PC-3 (cell line): ENCODE measurements at places on chromosomes 12 and 14. TPM values are rescaled to one million over a fixed set of nuclear protein-coding genes. Genes with fewer than 3 reads are reported as not detected.

DNA sequence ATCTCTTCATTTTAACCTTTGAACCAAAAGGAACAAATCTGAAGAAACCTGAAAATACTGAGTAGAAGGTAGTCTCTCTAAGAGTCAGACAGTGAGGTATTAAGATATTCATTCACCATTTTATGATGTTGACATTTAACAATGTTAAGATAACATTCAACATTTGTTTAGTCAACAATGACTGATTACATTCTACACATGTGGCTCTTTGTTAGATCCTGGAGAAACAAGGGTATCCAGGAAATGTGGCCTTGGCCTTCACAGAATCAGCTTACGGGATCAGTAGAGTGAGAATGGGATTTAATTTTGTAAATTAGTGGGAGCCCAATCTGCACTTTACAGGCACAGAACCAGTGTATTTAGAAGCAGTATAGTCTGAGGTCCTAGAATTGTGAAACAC lies 355.5 kb downstream of the KCNH5 start:
- DNase-seq, result peak; percentile 57

PLA2G1B gene
- not detected in 2 replicates for total RNA-seq

GRCh38 chr14:104157016-104157928 lies 18.9 kb downstream of the KIF26A start:
- no peak for DNase-seq

GRCh38 chr12:97639702-97640101 lies 177.1 kb downstream of the RMST start:
- DNase-seq, result peak; percentile 34

DNA sequence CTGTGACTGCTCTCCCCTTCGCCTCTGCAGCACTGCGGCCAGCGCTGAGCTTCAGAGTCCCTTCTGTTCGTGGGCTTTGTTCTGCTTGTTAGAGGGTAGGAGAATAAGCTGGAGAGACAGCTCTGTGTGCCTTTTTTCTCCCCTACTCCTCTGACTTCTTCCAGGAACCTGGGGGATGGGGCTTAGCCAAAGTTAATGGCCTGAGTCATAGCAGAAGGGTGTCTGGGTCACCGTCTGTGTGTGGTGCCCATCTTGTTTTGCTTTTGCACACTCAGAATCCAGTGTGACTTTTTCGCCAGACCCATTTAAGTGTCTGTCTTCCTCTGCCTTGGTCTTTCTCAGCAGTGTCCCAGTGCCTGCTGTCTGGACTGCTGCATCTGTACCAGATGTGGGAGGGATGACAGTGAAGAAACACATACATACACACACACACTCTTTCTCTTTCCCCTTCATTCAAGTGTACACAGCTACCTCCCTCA lies 3.0 kb downstream of the KIF5A start:
- peak; percentile 11 for DNase-seq
